Activated naive CD8-positive, alpha-beta T cell treated with anti-CD3 and anti-CD28 coated beads, Interleukin-2, amount 10 ng/mL, durations not matched to agents 7 days and 5 days (primary cell): ENCODE measurements at places on chromosomes 12 and 14. TPM values are rescaled to one million over a fixed set of nuclear protein-coding genes. Genes with fewer than 3 reads are reported as not detected.

RASSF8 gene
- total RNA-seq: 0.91 TPM

ERH gene
- 226 TPM for total RNA-seq

NXPH4 gene
- 2.4 TPM for total RNA-seq

LGR5 gene
- not detected for total RNA-seq

PRB2 gene
- not detected for total RNA-seq

KRT75 gene
- total RNA-seq: not detected

OR6C2 gene
- total RNA-seq: not detected

SYNDIG1L gene
- not detected for total RNA-seq

BDKRB2 gene
- total RNA-seq: not detected

RALGAPA1 gene
- 49.7 TPM for total RNA-seq

SLC2A3 gene
- total RNA-seq: 224 TPM

SMCO2 gene
- not detected for total RNA-seq

DDN gene
- 0.20 TPM for total RNA-seq

SIX4 gene
- total RNA-seq: 0.17 TPM

CDH24 gene
- total RNA-seq: 2.4 TPM

PLEKHD1 gene
- total RNA-seq: 0.08 TPM

PSMC6 gene
- total RNA-seq: 79.9 TPM

KLRC1 gene
- 12.1 TPM for total RNA-seq

MGAT4C gene
- not detected for total RNA-seq

CISTR gene
- total RNA-seq: not detected

SLC17A8 gene
- not detected for total RNA-seq

CLEC9A gene
- total RNA-seq: not detected

HOXC12 gene
- not detected for total RNA-seq

RERGL gene
- not detected for total RNA-seq

TOMM20L gene
- not detected for total RNA-seq

MAP1LC3B2 gene
- 0.89 TPM for total RNA-seq

TMEM179 gene
- not detected for total RNA-seq

PTCSC3 gene
- total RNA-seq: not detected

SYNE3 gene
- 79.0 TPM for total RNA-seq

SPIC gene
- total RNA-seq: not detected

SOAT2 gene
- 10.4 TPM for total RNA-seq

ZCCHC8 gene
- total RNA-seq: 45.3 TPM

MMP19 gene
- total RNA-seq: 0.89 TPM

TAS2R9 gene
- not detected for total RNA-seq

CPM gene
- total RNA-seq: 1.6 TPM
